ENCODE measurements at places on chromosomes 3 and 15.
A peak's percentile ranks its signal among the peaks of the same experiment; 100 is the strongest.

- DNase-seq = no peak
These were observed 3.6 kb downstream of the LSAMP start for GRCh38 chr3:116441652-116442051.

GRCh38 chr3:49910409-49911123 lies 6.9 kb upstream of the MST1R start:
- DNase-seq = no peak

GRCh38 chr3:196216089-196216564 lies at the start of gene SLC51A:
SLC51A (plus strand) TSS chr3:196216534; CDS start chr3:196216713, 179 bp downstream.
- no peak for DNase-seq

DNA sequence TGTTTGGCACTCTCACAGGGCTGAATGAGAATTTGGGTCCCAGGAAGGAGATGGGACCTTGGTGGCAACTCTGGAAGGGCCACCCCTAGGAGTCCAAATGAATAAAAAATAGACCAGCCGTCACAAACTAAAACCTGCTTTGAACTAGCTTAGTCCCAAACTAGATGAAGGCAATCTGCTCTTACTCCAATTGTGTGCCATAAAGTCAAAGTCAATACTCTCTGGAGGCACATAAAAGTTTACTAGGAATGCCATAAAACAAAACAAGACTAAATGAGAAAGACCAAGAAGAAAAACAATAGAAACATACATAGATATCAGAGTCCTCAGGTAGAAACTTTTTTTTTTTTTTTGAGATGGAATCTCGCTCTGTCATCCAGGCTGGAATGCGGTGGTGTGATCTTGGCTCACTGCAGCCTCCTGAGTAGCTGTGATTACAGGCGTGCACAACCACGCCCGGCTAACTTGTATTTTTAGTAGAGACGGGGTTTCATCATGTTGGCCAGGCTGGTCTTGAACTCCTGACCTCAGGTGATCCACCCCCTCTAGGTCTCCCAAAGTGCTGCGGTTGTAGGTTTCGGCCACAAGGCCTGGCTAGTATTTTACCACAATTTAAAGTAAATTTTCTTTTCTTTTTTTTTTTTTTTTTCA lies 8.1 kb downstream of the GOLGA6L2 start:
- DNase-seq = no peak

DNA sequence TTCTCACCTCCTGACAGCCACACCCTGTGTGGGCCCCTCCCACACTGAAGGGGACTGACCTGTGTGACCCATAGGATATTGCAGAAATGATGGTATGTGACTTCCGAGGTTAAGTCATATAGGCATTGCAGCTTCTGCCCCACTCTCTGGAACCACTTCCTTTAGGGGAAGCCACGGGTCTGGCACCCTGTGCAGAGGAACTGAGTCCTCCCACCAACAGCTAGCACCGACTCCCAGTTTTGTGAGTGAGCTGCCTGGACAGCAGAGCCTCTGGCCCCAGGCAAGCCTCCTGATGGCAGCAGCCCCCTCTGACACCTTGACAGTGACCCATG lies 24.6 kb upstream of the SLC6A6 start:
- DNase-seq = no peak

DNA sequence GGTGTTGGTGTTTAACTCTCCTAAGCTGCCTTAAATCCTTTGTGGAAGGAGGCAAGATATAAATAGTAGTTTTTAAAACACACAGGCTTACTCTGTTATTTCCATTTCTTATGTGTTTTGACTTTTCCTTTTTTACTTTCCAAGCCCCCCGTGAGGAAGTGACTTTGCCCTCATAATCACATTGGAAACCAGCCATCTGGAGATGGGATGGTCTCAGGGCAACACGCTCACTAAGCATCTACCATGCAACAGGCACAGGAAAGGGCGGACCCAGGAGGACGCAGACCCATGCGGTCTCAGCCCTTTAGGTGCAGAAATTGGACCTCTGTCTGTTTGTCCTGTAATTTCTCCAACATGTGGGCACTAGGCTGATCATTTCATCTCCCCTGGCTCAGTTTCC lies 115.7 kb downstream of the PDZRN3 start:
- no peak for DNase-seq

- DNase-seq = no peak
These were observed 80.4 kb upstream of the TCF12 start for GRCh38 chr15:56838085-56838484.

DNA sequence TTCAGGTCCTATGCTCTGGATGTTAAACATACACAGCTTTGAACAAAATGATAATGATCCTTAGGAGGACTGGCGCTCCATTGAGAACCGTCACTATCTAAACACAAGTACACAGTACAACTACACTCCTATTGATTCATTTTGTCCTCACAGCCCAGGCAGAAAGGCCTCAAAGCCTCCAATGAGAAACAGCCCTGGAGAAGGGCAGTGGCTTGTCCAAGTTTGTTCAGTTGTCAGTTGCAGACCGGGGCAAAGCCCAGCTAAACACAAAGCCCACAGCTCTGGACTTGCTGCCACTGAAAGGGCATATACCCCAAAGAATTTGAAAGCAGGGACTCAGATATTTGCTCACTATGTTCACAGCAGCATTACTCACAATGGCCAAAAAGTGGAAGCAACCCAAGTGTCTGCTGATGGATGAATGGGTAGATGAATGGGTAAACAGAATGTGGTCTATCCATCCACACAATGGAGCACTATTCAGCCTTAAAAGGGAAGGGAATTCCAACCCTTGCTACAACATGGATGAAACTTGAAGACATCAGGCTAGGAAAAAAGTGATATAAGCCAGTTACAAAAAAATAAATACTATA lies 34.7 kb downstream of the NUP210 start:
- no peak for DNase-seq

DNA sequence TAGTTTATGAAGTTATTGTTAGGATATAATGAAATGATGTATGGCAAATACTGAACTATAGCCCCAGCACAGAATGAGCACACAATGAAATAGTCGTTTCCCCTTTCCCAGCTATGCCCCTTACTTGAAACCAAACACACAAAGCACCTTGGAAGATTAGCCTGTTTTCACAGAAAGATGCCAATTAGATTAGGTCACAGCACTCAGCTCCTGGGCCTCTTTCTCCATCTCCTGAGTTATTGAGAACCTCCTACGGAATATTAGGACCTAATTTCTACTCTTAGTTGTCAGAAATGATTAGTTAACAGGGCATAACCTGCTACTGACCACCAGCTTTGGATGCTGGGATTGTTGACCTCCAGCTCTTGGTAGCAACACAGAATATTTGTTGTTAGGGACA lies 269.4 kb upstream of the ROPN1 start:
- DNase-seq = no peak

GRCh38 chr15:41985236-41986160 lies 13.1 kb upstream of the EHD4 start:
- DNase-seq = no peak

DNA sequence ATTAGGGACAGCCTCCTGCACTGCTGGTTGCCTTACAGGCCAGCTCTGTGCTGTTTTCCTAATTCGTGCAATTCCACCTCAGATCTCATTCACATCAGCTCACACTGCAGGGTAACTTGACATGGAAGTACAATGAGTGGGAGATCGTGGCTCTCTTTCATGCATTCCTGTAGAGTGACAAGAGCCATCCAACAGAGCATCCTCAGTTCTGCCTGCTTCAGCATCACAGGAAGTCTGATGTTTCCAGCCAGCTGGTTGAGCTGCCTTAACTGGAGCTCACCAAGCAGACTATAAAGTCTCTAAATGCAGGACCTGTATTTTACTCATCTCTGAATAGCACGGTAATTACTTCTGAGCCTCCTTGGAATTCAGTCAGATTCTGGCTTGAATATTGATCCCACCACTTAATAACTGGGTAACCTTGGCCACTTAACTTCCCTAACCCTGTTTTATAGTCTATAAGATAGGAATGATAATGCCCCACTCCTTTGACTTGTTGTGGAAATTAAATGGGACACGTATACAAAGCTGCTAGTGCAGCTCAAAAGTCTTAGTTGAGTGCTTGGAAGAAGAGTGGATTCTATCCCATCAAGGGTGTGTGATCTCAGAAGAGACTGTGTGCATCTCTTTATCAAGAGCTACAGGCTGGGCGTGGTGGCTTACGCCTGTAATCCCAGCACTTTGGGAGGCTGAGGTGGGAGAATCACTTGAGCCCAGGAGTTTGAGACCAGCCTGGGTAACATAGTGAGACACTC lies 1.4 kb upstream of the DIS3L start:
- DNase-seq = no peak

GRCh38 chr3:151584566-151584965 lies 123.7 kb upstream of the IGSF10 start:
- DNase-seq = no peak

DNA sequence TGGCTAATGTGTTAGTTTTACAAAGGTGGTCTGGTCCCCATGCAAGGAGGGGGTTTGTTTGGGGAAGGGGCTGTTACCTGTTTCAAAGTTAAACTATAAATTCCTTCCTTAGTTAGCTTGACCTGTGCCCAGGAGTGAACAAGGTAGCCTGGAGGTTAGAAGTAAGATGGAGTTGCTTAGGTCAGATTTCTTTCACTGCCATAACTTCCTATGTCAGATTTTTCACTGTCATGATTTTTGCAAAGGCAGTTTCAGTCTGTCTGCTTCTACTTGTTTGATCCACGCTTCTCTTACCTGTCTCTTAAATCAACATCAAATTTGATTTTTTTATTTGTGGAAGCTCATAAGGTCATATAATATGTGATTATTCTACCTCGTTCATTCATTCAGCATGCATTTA lies 28.6 kb downstream of the STARD9 start:
- DNase-seq = no peak

DNA sequence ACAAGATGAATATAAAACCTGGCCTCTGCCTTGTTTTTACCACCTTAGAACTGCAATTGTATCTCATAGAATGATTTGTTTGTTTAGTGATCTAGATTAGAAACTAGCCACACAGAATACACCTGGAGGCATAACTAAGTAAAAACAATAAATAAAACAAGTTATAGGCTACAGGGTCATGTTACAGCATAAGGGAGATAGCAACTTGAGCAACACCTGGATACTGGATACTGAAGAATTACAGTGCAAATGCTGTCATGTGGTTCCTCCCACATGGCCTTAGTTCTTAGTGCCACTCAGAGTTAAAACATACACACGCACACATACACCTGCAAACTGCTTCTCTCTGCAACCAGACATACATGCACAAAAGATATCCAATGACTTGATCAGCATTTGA lies 563.4 kb upstream of the DPPA4 start:
- DNase-seq = no peak

- no peak for DNase-seq
These were observed 302.9 kb upstream of the RARB start for GRCh38 chr3:25125201-25125600.

DNA sequence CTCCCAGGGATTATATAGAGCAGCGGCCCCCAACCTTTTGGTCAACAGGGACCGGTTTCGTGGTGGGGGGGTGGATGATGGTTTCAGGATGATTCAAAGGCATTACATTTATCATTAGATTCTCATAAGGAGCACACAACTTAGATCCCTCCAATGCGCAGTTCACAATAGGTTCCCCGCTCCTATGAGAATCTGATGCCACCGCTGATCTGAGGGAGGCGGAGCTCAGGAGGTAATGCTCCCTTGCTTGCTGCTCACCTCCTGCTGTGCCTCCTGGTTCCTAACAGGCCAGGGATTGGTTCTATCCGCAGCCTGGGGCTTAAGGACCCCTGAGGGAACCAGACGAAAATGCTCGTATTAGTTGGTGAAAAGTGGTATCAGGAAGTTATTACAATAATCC lies 1.3 kb upstream of the HACD2 start:
- DNase-seq = peak; percentile 16

- DNase-seq = no peak
These were observed 141.7 kb downstream of the TJP1 start for GRCh38 chr15:29680465-29681165.

DNA sequence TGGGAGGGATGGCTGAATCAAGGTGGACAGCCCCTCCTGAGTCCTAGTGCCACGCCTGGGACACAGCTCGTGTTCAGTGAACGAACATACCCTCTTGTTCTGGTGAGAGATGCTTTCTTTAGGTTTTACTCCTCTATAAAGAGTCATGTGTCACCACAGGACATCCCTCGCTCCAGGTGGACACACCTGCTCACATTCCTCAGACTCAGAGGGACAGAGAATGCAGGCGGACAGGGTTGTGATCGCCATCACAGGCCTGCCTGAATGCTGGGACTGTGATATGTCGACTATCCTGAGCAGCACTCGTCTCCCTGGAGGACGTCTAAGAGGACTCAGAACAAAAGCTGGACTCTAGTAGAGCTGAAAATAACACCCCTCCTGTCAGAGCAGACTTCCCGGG lies 96.4 kb upstream of the SNRPA1 start:
- no peak for DNase-seq

GRCh38 chr3:165194511-165195240 lies 1.5 kb downstream of the SLITRK3 start:
- no peak for DNase-seq

DNA sequence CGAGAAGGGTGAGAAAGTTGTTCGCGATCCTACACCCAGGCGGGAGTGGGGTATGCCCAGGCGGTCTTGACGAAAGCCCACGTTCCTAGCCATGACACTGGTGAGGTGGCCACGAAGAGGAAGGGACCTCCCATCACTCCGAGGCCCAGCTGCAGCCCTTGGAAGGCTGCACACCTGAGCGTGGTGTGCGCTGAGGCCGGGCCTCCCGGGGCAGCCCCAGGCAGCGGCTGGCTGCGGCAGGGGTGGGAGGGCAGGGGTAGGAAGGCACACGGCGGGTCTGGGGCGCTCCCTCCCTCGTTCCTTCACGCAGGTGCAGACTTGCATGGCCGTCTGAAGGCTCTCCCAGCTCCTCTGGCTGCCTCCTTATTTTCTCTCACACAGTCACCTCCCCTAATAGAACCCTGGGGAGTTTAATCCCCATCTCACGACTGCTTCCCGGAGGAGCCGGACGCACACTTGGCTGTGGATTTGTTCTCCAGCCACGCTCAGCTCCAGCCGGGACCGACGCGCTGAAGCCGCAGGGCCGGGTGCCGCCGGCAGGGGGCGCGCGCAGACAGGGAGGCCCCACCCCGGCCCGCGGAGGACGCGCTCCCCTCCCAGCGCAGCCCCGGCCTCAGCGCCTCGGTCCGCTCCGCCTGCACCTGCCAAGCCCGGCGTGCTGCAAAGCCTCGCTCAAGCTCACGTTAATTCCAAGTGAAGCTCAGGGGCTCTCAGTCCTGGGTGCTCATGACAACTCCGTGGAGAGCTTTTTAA lies 37.8 kb upstream of the MUC4 start:
- DNase-seq = no peak

DNA sequence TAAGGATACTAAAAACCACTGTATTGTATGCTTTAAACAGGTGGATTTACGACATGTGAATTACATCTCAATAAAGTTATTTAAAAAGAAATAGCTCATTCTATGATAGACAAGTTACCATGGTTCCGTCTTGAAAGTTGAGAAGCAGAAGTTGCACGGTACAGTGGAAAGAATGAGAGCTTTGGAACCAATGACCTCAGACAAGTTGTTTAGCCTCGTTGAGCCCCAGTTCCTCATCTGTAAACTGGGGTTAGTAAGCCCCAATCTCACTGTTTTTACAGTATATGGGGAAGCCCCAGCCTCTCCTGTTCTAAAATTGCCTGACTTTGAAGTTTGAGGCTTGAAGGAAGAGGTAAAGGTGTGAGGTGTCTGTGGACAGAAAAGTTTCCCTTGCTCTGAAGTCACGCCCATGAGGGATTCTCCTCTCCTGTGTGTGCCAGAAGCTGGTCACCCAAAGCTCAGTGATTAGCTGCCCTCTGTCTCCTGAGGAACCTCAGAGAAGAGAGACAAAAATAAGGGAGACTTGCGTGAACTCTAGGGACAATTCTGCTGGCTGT lies 10.0 kb downstream of the CRYGS start:
- peak; percentile 44 for DNase-seq

GRCh38 chr15:95715906-95716656 lies 614.4 kb upstream of the NR2F2 start:
- DNase-seq = no peak

GRCh38 chr3:70871909-70872656 lies 559.6 kb upstream of the MDFIC2 start:
- no peak for DNase-seq

Measured in activated CD4-positive, alpha-beta T cell treated with anti-CD3 and anti-CD28 coated beads for 24 hours (primary cell).